Fibroblast of skin of left quadriceps (primary cell): ENCODE measurements at places on chromosomes 1 and 21.

GRCh38 chr1:55064861-55065263 lies 25.5 kb downstream of the PCSK9 start:
- DNase-seq, result no peak

GRCh38 chr1:66728021-66728420 lies 24.2 kb upstream of the DYNLT5 start:
- no peak for DNase-seq

DNA sequence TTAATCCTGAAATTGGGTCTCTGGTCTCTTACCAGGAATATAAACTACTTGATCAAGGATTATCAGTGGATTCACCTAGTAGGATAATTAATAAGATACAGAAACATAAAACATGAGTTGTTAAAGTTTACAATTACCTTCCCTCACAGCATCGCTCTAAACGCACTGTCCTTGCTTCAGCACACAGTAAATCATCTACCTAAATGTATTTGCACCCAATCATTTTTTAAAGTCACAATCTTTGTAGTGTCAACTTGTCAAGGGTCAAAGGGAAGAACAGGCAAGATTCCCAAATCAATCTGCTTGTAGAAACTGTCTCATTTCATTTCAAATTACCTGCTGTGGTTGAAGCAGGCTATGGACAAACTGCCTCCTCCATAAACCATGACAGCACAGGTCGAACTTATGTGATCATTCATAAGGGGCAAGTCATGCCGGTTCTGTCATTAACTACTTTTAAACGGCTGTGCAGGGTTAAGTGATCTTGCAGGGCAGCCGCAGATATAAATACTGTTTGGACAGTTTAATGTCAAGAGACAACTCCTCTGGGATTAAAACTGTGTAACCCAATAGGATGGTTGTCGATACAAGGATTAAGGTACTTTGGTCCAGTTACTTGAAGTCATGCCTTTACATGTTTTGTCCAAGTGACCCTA lies 93.6 kb downstream of the ZNF281 start:
- DNase-seq, result no peak

DNA sequence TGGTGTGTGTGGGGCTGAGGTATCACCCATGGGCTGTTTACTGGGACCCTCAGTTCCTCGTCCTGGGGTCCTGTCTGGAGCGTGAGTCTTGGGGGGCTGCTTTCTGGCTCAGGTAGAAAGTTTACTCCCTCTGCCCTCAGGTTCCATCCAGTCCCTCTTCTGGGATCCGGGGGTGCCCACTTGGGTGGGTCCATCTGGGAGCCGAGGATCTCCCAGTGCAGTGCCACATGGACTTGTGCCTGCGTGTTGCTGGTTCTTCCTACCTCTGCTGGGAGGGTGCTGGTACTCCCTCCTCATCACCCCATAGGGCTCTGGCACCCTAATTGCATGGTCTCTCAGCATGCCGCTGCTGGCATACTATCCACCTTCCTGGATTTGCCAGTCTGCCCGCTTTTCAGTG lies 14.0 kb downstream of the SNAP47 start:
- no peak for DNase-seq

DNA sequence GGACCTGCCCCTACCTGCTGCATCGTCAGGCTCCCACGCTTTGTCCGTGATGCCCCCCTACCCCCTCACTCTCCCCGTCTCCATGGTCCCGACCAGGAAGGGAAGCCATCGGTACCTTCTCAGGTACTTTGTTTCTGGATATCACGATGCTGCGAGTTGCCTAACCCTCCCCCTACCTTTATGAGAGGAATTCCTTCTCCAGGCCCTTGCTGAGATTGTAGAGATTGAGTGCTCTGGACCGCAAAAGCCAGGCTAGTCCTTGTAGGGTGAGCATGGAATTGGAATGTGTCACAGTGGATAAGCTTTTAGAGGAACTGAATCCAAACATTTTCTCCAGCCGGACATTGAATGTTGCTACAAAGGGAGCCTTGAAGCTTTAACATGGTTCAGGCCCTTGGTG lies 8.9 kb downstream of the SPATA46 start:
- no peak for DNase-seq
